Pericardium fibroblast (primary cell): ENCODE measurements at places on chromosomes 6 and 20. TPM values are rescaled to one million over a fixed set of nuclear protein-coding genes. Genes with fewer than 3 reads are reported as not detected.

The TPBG gene
- 55.1 and 76.1 TPM in 2 replicates for total RNA-seq

The MAPK13 gene
- total RNA-seq, result 2.9 and 5.4 TPM in 2 replicates

The PNPLA1 gene
- total RNA-seq, result not detected in 2 replicates

The PRRT1 gene
- 0.47 and 0.85 TPM in 2 replicates for total RNA-seq

The MYLIP gene
- total RNA-seq, result 14.5 and 25.6 TPM in 2 replicates

The HSPA1B gene
- 94.5 and 110 TPM in 2 replicates for total RNA-seq

The ZC2HC1B gene
- total RNA-seq, result not detected in 2 replicates

The COQ3 gene
- 2.7 and 6.3 TPM in 2 replicates for total RNA-seq

The SPTLC3 gene
- total RNA-seq, result 2.1 and 5.0 TPM in 2 replicates

The PARD6B gene
- 0.43 and 0.82 TPM in 2 replicates for total RNA-seq

The LSM2 gene
- total RNA-seq, result 40.0 and 71.4 TPM in 2 replicates

The BLOC1S5 gene
- total RNA-seq, result 6.5 and 6.9 TPM in 2 replicates

The KCNS1 gene
- total RNA-seq, result 1.4 TPM in 2 replicates

The ACTL10 gene
- total RNA-seq, result 1.4 and 3.7 TPM in 2 replicates

The ZC3H12D gene
- total RNA-seq, result 0.12 TPM in 1 of 2 replicates, not detected in the other

The SLC22A1 gene
- total RNA-seq, result not detected in 2 replicates

The SIM1 gene
- total RNA-seq, result under 0.01 TPM in 2 replicates

The NCOA3 gene
- total RNA-seq, result 30.0 and 35.6 TPM in 2 replicates

The SNPH gene
- 4.4 and 7.4 TPM in 2 replicates for total RNA-seq

The INSM1 gene
- not detected in 2 replicates for total RNA-seq

The PXDC1 gene
- total RNA-seq, result 85.8 and 119 TPM in 2 replicates

The NINL gene
- 6.0 and 10.2 TPM in 2 replicates for total RNA-seq

The ULBP2 gene
- 0.94 and 4.8 TPM in 2 replicates for total RNA-seq

The MPIG6B gene
- not detected in 2 replicates for total RNA-seq

The GSS gene
- 36.3 and 41.3 TPM in 2 replicates for total RNA-seq

The SGK2 gene
- total RNA-seq, result not detected in 2 replicates

The COL9A3 gene
- total RNA-seq, result 55.6 and 133 TPM in 2 replicates

The LY6G5B gene
- total RNA-seq, result 1.0 and 1.2 TPM in 2 replicates

The GPLD1 gene
- 0.43 TPM in 1 of 2 replicates, not detected in the other for total RNA-seq

The TCP11 gene
- not detected in 2 replicates for total RNA-seq

The METTL24 gene
- total RNA-seq, result not detected in 2 replicates

The RSPO3 gene
- total RNA-seq, result 0.47 and 1.5 TPM in 2 replicates

The C2 gene
- 1.2 and 9.6 TPM in 2 replicates for total RNA-seq

The NMBR gene
- total RNA-seq, result not detected in 2 replicates

The CAGE1 gene
- not detected in 2 replicates for total RNA-seq

The GHRH gene
- not detected in 2 replicates for total RNA-seq

The FAM184A gene
- total RNA-seq, result not detected in 2 replicates

The ELOVL4 gene
- total RNA-seq, result 6.7 and 7.7 TPM in 2 replicates

The CD24 gene
- total RNA-seq, result 0.34 and 7.5 TPM in 2 replicates

The PAK5 gene
- not detected in 2 replicates for total RNA-seq

The GNL1 gene
- 31.5 and 31.9 TPM in 2 replicates for total RNA-seq

The TOP1 gene
- 10.4 and 11.8 TPM in 2 replicates for total RNA-seq

The NNAT gene
- total RNA-seq, result 0.47 and 2.6 TPM in 2 replicates

The PLN gene
- 0.12 TPM in 1 of 2 replicates, not detected in the other for total RNA-seq

The UST gene
- 15.2 and 17.6 TPM in 2 replicates for total RNA-seq

The MEP1A gene
- not detected in 2 replicates for total RNA-seq

The PPP1R16B gene
- under 0.01 and 0.60 TPM in 2 replicates for total RNA-seq

The CCM2L gene
- total RNA-seq, result not detected in 2 replicates

The TRIM10 gene
- total RNA-seq, result not detected in 2 replicates

The ERVFRD-1 gene
- not detected in 2 replicates for total RNA-seq

The BMP2 gene
- 0.35 and 1.2 TPM in 2 replicates for total RNA-seq

The PBOV1 gene
- not detected in 2 replicates for total RNA-seq

The SYCP2L gene
- not detected in 2 replicates for total RNA-seq

The RWDD2A gene
- total RNA-seq, result 2.8 and 3.2 TPM in 2 replicates

The TMEM244 gene
- not detected in 2 replicates for total RNA-seq

The MOG gene
- total RNA-seq, result not detected in 2 replicates
